ENCODE measurements at places on chromosomes 5 and 9.

DNA sequence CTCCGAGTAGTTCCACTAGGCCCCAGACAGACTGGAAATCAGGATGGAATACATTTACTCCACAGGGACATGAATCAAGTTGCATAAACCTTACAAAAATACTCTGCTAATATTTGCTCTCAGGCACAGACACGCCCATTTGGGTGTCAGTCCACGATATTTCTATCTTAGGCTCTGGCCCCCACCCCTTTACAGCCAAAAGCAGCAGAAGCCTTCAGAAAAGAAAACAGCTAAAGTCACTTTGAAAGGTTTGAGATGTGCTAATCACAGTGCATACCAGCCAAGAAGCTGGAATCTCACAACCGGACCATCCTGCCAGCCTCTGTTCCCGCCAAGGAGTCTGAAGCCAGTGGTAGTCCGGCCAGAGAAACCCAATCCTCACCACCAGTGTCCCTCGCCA lies 22.6 kb downstream of the PTPN3 start:
- no peak for DNase-seq

- DNase-seq = no peak
These were observed 16.2 kb upstream of the MEF2C start for GRCh38 chr5:88899096-88899737.

GRCh38 chr5:76982450-76982849 lies 29.6 kb downstream of the CRHBP start:
- DNase-seq = no peak

DNA sequence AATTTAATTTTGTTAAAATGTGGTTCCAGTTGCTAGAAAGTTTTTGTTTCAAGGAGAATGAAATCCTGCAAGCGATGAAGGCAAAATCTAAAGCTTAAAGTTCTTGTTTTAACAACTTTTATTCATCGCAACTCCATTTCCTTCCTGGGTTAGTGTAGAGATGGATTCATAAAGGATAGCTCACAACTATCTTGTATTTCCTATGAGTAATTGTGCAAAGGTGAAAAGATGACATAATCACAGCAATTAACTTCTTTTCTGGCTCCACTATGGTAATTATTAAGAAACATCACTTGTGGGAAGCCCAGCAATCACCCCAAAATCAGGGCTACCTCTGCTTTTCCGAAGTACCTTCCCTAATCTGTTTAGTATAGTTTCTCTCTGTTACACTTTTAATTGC lies 80.8 kb upstream of the SEMA6A start:
- no peak for DNase-seq

GRCh38 chr5:15431923-15432322 lies 68.1 kb upstream of the FBXL7 start:
- no peak for DNase-seq

DNA sequence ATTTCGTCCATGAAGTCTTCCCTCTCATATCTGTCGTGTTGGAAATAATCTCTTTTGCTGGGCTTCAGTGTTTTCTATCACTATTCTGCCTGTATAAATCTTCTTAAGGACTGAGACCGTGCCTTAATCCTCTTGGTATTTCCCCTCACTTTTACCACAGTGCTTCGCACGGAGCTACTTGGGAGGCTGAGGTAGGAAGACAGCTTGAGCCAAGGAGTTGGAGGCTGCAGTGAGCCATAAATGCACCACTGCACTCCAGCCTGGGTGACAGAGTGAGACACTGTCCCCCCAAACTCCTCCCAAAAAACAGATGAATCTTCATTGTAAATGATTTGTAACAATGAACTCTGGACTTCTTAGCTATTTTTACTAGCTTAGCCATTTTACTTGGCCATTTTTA lies 57.8 kb downstream of the PHAX start:
- DNase-seq = no peak

DNA sequence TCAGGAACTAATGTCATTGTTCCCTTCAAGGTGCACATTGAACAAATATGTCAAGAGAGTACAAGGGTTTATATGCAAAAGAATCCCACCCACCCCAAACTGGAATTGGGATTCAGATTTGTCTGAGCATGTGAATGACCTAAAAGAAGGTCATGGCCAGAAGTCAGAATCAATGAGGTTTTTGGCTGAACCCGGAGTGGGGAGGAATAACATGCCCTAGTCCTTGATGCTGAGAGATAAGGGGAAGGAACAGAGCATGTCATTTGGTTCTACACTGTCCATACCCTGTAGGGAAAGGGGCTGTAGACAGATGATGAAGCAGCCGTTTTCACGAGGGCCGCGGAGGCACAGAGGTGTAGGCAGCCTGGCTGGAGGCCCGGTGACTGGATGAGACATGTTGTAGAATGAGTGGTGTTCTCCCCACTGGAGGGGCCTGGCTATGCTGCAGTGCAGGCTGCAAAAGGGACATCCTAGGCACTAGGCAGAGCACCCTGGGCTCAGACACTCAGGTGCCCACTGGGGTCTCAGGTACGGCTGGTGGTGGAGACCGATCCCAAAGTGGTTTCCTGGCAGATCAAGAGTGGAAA lies 65.9 kb downstream of the ZFAND5 start:
- no peak for DNase-seq

- DNase-seq = no peak
These were observed 74.1 kb upstream of the CPEB4 start for GRCh38 chr5:173814053-173814452.
